ENCODE measurements at places on chromosomes 4 and X.

GRCh38 chr4:73460913-73461522 is 20.5 kb upstream of the AFM start:
- no peak for DNase-seq

GRCh38 chr4:113636877-113637276 is 124.7 kb downstream of the CAMK2D start:
- peak; percentile 62 for DNase-seq

- DNase-seq: no peak
These were observed 132.4 kb upstream of the TET2 start for GRCh38 chr4:105014234-105014633.

GRCh38 chrX:18041656-18042055 is 179.0 kb downstream of the BEND2 start:
- no peak for DNase-seq

GRCh38 chrX:16140448-16140847 is 17.1 kb downstream of the GRPR start:
- no peak for DNase-seq

DNA sequence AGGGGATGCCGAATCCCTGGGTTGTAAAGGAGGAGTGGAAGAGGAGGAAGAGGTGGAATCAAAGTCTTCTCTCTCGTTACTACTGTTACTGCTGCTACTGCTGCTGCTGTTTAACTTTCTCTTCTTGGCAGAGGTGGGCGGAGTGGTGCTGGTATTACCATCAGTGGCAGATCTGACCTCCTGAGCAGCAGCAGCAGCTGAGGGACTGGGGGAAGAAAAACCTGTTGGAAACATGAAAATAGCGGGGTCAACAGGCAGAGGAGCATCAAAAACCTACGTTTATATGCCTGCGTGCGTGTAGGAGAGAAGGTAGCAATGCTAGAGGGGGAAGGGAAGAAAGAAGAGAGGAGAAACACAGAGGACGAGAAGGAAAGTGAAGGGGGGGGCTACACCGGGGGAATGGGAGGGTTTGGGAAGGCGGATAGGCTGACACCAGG is 339 bp downstream of the CUL4B start:
- DNase-seq: peak; percentile 56

DNA sequence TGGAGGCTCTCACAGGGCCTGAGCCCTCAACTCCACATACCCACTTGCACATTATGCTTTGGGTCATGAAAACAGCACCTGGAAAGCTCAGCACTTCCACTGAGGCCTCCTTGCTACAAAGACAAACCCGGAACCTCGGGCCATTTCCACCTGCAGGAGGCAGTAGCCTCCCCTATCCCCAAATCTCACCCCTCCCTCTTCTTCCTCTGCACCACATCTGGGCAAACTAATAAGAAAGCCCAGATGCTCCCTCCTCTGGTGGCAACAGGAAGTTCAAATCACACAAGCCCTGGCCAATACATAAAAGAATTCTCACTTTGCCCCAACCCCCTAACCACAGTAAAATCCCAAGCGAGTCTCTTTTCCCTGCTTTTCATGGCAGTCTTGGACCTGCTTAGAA is 136.4 kb downstream of the MAPK10 start:
- DNase-seq: no peak

- DNase-seq: no peak
These were observed 557 bp upstream of the ARHGEF6 start for GRCh38 chrX:136781180-136781797.

DNA sequence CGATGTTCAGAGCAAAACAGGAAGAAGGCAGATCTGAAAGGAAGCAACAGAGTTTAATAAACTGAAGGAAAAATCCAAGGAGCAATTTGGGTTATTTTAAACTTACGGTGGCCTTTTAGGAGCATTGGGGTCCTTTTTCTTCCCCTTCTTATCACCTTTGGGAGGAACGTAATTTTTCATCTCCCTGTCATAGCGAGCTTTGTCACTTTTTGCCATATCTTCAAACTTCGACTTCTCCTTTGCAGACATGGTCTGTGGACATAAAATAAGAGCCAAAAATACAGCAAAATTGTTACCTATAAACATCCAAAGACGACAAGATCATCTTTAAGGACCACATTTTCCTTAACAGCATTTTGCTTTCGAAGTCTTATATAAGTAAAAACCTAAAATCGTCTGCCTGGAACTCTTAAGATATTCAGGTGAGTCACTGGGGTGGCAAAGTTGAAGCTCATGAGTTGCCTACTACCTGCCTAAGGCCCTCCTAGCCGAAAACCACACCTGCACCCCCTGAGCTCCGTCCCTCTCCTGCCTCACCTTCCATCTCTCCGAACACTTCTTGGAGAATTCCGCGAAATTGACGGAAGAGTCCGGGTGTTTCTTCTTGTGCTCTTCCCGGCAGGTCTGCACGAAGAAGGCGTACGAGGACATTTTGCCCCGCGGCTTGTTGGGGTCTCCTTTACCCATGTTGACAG is 1.0 kb downstream of the HMGB2 start:
- DNase-seq: no peak

DNA sequence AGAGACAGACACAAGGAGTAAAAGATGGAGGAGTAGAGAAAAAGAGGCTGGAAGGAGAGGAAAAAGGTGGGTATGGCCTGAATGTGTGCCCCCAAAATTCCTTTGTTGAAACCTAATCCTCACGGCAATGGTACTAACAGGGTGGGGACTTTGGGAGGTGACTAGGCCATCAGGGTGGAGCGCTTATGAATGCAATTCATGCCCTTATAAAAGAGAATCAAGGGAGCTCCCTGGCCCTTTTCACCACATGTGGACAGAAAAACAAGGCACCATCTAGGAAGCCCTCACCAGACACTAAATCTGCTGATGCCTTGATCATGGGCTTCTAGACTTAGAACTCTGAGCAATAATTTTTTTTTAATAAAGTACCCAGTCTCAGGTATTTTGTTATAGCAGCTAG is 255.1 kb downstream of the NPFFR2 start:
- DNase-seq: no peak

DNA sequence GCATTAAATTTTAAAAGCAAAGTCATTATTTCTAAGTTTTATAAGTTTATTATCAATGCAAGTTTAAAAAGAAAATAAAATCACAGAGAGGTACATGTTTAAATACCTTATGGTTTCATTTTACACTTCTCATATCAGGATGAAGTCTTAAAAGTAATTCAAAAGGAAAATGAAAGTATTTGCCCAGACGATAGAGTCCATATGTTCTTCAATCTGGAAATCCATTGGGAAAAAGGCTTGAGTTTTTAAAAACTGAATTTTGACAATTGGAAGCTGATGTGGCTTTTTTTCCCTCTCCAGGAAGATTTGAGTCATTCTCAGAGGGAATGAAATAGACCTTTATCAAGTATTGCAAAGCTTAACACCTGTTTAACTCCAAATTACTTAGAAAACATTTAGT is 37.1 kb downstream of the MAB21L2 start:
- DNase-seq: no peak

DNA sequence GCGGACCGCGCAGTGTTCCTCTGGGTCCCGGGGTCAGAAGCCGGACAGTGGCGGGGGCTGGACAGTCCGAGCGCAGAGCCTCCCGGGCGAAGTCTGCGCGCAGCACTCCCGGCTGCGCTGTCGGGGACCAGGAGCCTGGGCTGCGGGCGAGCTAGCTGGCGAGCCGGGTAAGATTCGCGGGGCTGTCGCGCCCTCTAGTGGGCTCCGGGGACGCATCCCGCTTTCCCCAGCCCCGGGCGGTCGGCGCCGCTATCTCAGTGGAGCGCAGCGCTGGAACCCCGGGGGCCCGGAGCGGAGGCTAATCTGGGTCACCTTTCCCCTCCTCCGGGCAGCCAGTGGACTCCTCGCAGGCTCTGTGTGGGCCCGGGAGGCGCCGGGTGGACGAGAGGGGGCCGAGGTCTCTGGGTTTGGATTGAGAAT is 4.2 kb downstream of the PDGFRA start:
- peak; percentile 80 for DNase-seq

GRCh38 chr4:10482913-10483312 is 25.7 kb upstream of the ZNF518B start:
- no peak for DNase-seq

DNA sequence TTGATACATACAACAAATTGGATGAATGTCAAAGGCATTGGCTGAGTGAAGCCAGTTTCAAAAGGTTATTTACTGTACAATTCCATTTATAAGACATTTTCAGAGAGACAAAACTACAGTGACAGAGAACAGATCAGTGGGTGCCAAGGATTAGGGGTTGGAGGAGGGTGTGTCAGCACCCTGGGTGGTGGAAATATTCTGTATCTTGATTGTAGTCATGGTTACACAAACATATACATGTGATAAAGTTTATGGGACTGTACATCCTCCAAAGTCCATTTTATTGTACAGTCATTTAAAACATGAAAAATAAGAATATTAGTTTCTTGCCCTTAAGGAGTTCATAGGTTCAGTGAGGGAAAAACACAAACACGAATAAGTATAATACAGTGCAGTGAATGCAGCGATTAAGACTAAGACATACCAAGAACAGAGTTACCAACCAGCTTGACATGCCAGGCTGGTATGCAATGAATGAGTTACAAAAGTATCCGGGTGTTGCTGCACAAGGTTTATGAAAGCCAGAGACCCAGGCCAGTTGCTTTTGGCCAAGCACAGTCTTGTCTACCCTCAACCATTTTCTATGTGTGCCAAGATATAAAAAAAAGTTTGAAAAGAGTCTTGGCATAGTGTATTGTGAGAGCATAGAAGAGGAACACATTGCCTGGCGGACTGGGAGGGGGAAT is 123.6 kb downstream of the MSL3 start:
- no peak for DNase-seq

DNA sequence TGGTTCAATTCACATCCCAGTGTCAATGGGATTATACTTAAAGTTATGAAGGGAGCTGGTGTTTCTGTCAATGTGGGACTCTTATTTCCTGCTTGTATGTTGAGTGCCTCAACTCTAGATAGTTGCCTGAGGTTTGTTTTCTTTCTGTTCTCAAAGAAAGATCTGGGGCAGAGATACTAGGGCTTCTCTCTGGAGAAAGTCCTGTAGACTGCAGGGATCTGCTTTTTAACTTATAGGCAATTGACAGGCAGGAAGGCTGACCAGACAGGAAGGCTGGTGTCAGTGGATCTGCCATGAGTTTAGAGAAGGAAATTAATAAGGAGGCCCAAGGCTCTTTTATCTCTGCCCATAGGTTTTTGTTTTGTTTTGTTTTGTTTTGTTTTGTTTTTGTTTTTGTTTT is 64.0 kb upstream of the PRKX start:
- no peak for DNase-seq

GRCh38 chr4:99710681-99711345 is 53.2 kb upstream of the C4orf54 start:
- no peak for DNase-seq

DNA sequence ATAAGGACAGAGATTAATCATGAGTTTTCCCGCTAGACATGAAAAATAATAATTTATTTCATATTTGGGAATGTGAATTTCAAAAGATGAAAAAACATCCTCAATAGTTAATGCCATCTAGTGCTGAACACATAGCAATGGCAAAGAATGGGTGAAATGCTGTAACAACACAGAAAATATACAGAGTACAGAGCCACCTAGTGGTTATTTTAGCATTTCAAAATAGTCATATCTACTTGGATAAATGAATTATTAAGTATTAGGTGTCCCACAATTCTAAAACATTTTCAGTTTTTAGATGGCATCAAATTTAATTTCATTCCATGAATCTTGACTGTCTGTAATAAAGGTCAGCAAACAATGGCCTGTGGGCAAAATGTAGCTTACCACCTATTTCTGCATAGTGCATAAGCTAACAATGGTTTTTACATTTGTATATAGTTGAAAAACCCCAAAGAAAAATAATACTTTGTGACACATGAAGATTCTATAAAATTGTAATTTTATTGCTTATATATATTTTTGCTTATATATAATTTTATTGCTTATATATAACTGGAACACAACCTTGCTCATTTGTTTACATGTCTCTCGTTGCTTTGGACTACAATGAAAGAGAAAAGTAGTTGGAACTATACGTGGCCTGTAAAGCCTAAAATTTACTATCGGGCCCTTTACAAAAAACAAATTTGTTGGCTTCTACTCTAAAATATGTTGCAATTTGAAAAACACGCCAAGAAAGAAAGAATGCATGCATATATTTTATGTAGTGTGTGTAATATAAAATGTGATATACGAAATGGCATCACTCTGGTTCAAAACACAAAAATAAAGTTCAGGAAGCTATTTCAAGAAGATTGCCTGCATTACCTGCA is 99.1 kb upstream of the FAM47C start:
- DNase-seq: no peak

DNA sequence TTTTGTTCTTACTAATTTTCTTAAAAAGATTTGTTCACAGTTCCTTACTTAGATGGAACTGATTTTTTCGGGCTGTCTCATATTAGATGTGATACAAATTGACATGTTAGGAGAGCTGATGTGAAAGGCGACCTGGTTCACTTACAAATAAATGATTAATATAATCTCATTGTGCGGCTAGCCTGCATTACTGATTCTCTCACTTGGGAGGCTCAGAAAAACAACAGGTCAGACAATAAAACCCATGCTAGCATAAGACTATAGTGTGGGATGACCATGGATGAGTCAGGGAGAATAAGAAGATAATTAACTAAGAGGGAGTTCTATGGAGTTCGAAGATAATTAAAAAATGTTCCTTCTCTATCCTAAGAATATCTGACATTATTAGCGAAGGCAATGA is 40.8 kb downstream of the RTL9 start:
- no peak for DNase-seq

GRCh38 chr4:77308843-77309242 is 151.8 kb downstream of the CCNG2 start:
- no peak for DNase-seq

DNA sequence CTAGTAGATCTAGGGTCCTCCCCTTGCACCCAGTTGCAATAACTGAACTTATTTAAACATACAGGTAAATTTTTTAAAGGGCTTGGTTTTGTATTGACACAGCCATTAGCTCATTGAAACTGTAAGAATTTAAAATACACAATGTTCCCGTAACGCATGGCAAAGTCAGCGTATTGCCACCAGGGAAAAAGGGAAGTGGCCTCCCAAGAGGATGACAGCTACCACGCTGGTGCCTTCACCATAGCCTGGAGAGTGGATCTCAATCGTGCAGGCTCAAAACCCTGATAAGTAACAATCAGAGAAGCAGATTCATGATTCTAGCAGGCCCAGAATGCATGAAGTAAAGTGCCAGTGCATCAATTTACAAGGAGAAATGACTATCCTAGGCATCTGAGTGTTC is 49.4 kb upstream of the RELL1 start:
- DNase-seq: no peak

DNA sequence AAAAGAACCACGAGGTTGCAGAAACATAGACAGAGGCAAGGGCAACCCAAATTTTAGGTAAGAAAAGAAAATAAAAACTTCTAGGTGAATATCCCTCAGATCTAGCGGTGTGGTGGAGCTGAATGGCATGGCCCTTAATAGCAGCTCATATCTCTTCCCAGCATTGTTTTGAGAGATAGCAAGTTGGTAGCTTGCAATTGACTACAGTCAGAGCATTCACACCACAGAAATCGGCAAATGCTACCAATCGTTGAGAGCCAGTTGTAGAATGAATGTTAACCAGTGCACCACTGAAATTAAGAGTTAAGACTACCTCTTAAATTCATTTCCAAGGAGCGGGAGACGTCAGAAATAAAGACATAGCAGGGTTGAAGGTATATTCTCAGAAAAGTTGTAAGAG is 184.0 kb upstream of the KIT start:
- no peak for DNase-seq
